ENCODE measurements at places on chromosomes 4 and X.

- DNase-seq: no peak
Measured at GRCh38 chr4:148850257-148850995, 408.2 kb upstream of the NR3C2 start.

DNA sequence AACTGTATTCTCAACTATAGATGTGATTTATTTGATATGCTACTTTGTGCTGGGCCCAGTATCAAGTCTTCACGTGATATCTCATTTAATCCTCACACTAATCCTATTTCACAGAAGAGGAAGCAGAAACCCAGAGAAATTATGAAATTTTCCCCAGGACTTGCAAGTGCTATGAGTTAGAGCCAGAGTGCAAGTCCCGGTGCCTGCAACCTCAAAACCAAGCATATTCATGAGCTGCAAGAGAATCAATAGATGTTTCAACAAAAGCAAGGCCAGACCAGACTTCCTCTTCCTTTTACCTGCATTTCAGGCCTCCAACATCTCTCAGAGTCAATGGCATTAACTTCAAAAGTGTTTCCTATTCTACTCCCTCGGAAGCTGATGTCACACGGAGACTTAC, 92.2 kb upstream of the GATB start:
- no peak for DNase-seq

DNA sequence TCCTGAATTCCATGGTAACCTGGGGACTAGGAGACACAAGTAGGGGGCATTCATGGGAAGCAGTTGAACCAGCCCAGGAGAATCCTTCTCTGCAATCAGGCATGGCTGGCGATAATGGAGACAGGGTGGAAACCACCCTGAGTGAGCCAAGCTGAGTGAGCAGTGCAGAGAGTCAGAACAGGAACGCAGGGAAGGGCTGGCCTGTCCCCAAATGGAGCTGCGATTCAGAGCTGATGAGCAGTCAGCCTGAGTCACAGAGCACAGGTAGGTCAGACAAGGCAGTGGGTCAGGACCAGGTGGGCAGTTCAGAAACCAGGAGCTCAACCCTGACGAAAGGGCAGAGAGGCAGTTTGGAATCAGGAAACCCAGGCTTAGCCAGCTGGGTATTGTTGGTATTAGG, 129.0 kb downstream of the BTC start:
- DNase-seq: no peak

DNA sequence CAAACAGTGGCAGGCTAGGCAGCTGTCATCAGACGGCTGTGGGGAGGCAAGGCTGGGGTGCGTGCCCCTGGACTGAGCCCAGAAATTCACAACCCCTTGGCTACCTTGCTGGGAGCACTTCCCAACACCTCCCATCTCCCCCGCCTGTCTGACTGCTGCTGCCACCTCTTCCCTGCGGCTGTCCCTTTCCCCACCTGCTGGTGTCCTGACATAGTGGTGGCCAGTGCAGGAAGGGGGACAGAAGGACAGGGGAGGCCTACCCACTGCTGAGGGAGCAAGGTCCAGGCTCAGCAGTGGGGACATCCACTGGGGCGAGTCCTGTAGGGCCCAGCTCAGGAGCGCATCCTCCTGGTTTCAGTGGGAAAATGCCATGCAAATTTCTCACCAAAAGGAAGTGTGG, 3.4 kb downstream of the ABCD1 start:
- no peak for DNase-seq

DNA sequence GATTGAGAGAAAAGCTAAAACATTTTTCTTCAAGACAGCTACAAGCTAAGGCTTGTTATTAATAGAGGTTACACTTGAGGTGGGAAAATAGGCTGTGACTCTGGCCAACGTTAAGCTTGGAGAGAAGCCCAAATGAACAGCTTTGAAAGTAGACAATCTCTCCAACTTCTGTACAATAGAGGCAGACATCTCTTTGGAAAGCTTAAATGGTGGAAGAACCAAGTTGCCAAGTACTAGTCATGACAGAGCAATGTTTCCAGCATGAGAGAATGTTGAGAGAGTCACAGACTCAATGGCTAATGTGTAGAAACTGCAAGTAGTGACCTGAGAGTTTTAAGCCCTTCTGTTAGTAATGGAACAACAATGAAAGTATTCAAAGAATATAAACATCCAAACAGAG, 298.1 kb downstream of the INPP4B start:
- DNase-seq: no peak

DNA sequence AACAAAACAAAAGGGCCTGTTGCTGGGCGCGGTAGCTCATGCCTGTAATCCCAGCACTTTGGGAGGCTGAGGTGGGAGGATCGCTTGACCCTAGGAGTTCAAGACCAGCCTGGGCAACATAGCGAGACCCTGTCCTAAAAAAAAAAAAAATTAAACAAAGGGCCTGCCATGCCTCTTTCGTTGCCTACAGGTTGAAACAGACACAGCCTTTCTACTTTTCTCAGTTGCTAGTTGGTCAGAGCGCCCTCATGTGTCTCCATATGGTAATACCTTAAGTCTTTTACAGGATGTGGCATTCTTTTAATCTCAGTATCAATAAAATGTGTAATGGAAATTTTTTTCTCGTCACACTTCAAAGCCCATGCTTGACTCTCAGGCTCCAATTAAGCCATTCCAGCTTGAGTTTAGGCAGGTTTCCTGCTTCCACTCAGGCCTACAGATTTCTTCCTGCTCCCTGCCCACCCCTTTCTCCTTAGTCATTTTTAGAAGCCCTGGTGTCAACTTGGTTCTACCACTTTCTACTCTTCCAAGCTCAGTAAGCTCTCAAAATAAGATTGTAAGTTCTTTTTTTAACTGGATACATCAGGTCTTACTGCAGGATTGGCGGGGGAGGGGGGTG, 4.6 kb upstream of the SOWAHD start:
- peak; percentile 13 for DNase-seq

DNA sequence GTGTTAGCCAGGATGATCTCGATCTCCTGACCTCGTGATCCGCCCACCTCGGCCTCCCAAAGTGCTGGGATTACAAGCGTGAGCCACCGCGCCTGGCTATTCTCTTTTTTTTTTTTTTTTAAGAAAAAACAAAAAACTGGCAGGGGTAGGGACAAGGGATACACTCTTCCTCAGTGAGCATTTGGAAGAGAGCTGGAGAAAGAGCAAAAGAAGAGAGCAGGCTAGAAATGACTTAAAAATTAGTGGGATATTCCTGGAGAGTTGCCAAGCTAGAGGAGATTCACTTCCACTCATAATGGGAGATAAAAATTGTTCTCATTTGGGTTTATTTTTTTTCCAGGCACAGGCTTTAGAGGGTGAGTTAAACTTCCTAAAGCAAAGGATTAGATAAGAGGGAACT, 140.0 kb upstream of the SCML1 start:
- no peak for DNase-seq

GRCh38 chr4:77740480-77740879, 78.7 kb downstream of the CNOT6L start:
- no peak for DNase-seq

DNA sequence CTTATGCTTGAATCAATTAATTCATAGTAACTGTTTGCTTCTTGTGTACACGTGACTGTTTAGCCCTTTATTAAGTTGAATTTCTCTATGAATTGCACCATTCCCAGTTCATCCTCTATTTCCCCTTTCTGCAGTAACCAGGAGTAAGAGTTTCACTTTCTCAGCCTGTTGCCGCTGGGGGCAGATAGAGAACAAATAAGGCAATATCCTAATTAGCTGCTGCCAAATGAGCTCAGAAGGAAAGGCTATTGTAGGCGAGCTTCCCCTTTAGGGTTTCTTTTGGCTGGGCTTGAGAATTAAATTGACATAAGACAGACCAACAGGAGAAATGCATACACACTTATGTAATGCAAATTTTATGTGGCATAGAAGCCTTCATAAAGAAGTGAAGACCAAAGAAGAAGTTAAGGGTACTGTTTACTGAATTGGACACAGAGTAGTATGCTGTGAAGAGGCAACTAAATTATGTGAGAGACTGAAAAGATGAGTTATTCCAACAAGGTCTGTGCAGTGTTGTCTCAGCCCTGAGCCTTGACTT, 1594.7 kb downstream of the TECRL start:
- no peak for DNase-seq

- no peak for DNase-seq
Measured at GRCh38 chrX:8201896-8202331, 30.8 kb upstream of the VCX2 start.

Data from stimulated activated CD8-positive, alpha-beta memory T cell treated with anti-CD3 and anti-CD28 coated beads, Interleukin-15, amount 100 ng/mL, for 1 hour (primary cell).